Aorta (tissue), 5 donors: ENCODE measurements at places on chromosomes 11 and 22. TPM values are rescaled to one million over a fixed set of nuclear protein-coding genes. Genes with fewer than 3 reads are reported as not detected.

TRAPPC4 gene
- 54.3 TPM for total RNA-seq

VSIG10L2 gene
- total RNA-seq, result 0.48 TPM

RIBC2 gene
- 1.2 TPM for total RNA-seq

LPXN gene
- total RNA-seq, result 15.0 TPM

ENTHD1 gene
- total RNA-seq, result not detected

SREBF2 gene
- 86.3 TPM for total RNA-seq

RCOR2 gene
- 0.78 TPM for total RNA-seq

GRCh38 chr11:103806130-103806895 lies 230.1 kb upstream of the DDI1 start:
- DNase-seq, result peak; percentile 44

DNA sequence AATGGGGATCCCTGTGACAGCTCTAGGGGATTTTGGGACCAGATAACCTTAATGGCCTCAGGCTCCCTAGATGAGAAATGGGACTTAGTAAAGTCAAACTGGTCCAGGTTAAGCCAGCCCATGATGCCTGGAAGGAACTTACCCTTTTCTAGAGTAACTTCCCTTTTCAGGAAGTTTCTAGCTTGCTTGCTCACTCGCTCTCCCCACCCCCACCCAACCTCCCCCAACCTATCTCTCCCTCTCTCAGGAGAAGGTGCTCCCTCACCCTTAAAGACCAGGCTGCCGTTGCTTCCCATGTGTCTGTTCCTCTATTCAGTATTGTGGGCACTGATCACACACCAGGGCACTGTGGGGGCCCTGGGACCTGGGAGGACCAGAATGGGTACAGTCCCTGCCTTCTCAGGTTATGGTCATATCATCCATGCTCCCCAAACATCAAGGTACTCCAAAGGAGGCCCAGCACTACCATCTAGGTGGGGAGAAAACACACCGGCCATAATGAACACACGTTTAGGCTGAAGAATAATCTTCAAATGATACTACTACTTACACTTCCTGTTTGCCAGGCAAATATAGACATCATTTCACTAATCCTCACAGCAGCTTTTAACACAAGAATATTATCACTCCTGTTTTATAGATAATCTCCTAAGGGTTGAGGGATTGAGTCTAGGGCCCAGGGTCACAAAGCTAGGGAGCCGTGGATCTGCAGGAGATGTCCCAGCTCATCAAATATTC lies 18.2 kb downstream of the KCNQ1OT1 start:
- no peak for DNase-seq

DNA sequence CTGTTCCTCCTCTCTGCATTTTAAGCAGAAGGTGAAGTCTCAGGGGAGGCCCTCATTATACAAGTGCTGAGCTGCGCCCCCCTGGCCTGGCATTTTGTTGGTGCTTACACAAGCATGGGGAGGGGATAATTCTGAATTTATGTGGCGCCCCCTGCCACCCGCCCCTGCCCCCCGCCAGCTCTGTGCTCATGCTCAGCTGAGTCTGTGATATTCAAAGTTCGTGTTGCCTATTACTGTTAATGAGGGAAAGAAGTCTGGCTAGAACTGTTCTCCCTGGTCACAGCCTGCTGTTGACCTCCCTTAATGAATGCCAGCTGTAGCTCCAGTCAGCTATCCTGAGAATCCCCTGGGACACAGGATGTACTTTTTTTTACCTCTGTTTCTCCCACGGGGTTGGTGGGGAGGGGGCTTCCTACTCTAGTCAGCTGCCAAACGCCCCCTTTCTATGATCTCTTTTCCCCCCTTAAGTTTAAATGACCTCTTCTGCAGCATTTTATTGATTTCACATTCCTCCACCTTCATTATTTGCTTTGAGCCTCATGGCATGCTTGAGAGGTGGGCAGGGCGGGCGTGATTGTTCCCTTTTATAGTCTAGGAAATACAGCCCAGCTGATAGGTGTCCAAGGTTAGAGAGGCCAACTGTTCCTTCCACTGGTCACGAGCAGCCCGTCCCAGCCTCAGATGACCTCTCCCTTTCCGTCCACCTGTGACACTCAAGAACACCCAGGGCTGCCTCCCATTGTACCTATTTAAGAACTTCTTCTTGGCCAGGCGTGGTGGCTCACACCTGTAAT lies 12.2 kb downstream of the USP2 start:
- no peak for DNase-seq

GRCh38 chr11:81570669-81571068 lies 1163.0 kb downstream of the FAM181B start:
- no peak for DNase-seq

GRCh38 chr22:27399161-27399560 lies 402.4 kb downstream of the MN1 start:
- no peak for DNase-seq

DNA sequence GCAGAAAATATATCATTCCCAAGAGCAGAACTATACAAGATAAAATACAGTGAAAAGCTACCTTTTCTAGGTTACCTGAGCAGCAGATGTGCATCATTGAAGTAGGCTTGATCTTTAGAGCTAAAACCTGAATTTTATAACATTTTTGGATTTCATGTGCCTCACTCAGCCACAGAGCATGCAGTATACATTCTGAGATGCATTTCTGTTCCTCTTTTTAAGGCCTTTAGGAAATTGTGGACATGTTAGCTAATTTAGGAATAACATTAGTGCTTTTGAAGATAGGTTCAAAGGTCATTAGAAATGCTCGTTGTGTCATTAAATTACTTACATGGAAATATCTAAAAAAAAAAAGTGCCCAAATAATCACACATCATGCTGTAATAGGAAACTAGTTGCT lies 230.6 kb upstream of the PDGFD start:
- DNase-seq, result no peak

GRCh38 chr11:115924744-115925567 lies 420.7 kb upstream of the CADM1 start:
- DNase-seq, result no peak

DNA sequence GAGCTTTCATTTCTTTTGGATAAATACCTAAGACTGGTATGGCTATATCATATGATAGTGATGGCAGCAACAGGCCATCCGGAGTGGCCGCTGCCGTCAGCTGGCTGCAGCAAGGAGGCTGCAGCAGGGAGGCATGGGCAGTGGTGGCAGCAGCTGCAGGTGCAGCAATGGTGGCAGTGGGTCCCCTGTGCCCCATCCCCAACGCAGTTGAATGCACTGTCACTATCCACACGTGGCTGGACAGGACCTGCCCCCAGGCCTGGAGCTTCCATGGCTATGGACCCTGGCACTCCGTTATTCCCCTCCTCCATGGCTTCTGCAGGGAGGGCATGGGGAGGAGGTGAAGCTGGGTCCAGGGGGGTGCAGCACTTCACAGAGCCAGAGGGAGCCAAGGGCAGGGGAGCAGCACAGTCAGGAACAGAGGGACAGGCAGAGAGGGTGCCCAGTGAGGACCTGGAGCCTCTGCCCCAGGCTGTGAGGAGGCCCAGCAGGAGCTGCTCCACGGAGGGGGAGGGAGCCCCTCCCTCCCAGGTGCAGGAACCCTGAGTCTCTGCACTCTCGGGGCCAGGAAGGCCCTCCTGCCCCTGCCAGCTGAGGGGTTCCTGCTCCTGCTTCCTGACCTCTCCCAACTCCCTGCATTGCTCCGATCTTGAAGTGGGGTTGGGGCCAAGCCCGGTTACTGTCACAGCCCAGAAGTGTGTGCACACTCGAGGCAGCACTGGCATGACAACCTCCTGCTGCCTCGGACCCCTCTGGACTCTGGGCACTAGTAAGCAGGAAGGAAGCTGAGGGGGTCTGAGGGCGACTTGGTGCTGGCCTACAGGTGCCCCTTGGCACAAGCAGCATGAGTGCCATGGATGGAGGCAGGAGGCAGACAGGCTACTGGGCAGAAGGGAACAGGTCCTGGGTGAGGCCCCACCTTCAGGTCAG lies 466.3 kb downstream of the GUCY1A2 start:
- peak; percentile 36 for DNase-seq

- DNase-seq, result peak; percentile 70
These were observed 1.3 kb downstream of the ABTB2 start for GRCh38 chr11:34356576-34356912.

DNA sequence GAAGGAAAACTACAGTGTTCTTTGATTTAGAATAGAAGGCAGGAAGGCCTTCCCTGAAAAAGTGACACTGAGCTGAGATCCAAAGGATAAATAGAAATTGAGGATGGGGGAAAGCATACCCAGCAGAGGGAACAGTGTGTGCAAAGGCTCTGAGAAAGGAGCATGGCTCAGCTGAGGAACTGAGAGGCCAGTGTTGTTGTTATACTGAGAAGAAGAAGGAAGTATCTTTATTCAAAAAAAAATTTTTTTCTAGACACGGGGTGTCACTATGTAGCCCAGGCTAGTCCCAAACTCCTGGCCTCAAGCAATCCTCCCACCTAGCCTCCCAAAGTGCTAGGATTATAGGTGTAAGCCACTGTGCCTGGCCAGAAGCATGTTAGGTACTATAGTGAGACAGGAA lies 3.5 kb upstream of the PIK3C2A start:
- DNase-seq, result no peak

- DNase-seq, result peak; percentile 8
These were observed 128.1 kb downstream of the CTTN start for GRCh38 chr11:70526116-70527045.

GRCh38 chr11:34192481-34193401 lies 87.3 kb downstream of the NAT10 start:
- DNase-seq, result peak; percentile 91

- DNase-seq, result no peak
These were observed 22.3 kb downstream of the DHCR7 start for GRCh38 chr11:71425860-71426259.

GRCh38 chr22:47835726-47836125 lies 1073.3 kb downstream of the TBC1D22A start:
- DNase-seq, result no peak

GRCh38 chr11:4065601-4066377 lies 28.8 kb upstream of the RRM1 start:
- DNase-seq, result no peak
